ENCODE measurements at places on chromosomes 13 and 19.

GRCh38 chr19:53311044-53311443, 22.5 kb upstream of the ZNF845 start:
- DNase-seq = no peak

GRCh38 chr13:94343243-94343585, 136.3 kb downstream of the DCT start:
- DNase-seq = no peak

DNA sequence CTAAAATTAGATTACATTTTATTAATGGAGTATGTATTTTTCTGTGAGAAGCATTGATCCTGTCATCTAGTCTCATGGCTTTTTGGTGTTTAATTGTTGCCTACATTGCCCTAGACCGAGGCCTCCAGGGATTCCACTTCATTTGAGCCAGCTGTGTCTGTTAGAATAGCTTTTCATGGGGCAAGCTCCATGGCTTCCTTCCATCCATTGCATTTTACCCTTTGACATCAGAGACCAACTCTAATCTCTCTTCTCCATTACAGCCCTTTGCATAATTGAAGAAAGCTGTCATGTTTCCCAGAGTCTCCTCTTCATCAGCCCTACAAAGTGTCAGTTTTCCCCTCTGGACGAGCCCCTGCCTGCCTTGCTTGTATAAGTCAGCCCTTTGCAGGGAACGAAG, 70.6 kb downstream of the MTUS2 start:
- DNase-seq = no peak

DNA sequence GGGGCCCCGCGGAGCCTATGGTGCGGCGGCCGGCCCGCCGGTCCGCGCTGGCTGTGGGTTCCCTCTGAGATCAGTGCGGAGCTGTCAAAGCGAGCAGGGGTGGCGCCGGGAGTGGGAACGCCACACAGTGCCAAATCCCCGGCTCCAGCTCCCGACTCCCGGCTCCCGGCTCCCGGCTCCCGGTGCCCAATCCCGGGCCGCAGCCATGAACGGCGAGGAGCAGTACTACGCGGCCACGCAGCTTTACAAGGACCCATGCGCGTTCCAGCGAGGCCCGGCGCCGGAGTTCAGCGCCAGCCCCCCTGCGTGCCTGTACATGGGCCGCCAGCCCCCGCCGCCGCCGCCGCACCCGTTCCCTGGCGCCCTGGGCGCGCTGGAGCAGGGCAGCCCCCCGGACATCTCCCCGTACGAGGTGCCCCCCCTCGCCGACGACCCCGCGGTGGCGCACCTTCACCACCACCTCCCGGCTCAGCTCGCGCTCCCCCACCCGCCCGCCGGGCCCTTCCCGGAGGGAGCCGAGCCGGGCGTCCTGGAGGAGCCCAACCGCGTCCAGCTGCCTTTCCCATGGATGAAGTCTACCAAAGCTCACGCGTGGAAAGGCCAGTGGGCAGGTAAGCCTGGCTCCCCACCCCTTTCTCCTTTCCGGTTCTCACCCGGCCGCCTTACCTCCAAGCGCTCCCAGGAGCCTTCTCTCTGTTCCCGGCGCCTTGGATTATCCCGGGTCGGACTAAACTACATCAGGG, at the start of gene PDX1:
PDX1 (plus strand) TSS at position 67 of the 743 bp plus-strand sequence; CDS start at position 206, 139 bp downstream.
- DNase-seq = no peak

GRCh38 chr13:19591864-19592263, 30.5 kb upstream of the TPTE2 start:
- no peak for DNase-seq

DNA sequence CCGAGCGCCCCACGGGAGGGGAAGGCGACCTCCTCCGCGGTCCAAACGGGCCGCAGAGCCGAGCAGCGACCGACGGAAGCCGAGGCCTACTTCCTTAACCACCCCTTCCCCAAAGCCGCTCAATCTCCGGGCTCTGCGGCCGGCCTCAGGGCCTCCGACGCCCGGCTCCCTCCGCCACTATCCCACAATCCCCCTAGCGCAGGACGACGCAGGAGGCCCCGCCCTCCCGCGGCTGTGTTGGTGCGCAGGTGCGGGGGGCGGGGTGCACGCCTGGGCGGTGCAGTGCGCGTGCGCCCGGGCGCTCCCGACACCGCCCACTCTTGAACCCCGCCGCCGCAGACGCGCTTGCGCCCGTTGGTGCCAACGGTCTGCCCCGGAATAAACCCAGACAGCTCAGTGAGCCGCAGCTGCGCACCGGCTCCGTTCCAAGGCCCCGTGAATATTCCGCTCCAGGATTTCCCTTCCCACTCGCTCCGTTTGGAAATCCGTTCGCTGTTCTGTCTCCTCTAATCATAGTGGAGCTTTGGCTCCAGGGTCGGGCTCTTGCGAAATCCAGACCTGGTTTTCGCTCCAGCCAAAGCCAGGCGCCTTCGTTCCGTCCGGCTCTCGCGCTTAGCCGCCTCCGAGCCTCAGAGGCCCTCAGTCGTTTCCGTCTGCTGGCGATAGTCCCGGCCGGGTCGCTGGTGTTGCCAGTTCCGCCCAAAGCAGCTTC, at the start of gene PPP6R1:
PPP6R1 (minus strand) TSS at position 190 of the 712 bp plus-strand sequence. CDS start 11,914 bp downstream, outside the sequence.
- peak; percentile 97 for DNase-seq

GRCh38 chr13:111916201-111916600, 150.7 kb upstream of the SOX1 start:
- no peak for DNase-seq

DNA sequence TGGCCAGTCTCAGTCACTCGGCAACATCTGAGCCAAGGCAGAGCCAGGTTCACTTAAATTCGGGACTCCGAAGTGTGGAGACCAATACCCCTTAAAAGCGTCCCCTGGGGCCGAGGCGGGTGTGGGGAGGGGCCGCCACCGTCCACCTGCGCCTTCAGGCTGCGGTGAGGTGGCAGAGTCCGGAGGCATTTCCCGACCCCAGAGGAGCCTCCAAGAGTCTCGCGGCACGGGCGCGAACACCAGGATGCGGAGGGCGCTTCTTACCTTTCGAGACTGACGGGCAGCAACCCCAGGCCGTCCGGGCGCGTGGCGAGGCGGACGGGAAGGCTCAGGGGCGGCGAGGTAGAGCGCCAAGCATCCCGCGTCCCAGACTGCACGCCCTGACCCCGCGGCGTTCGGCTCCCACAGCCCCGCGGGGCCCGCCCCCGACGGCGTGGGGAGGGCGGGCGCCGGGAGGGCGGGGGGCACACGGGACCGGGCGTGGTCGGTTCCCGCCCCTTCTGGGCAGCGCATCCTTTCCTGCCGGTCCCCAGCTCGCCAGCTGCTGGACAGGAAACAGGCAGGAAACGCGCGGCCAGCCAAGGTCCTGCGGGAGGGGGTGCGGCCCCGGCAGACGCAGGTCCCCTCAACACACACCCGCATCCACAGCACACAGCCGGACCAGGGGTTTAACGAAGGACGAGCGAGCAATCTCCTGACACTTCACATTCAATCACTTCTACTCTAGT, at the start of gene THSD1:
THSD1 (minus strand) TSS at position 406 of the 728 bp plus-strand sequence. CDS start 3,572 bp downstream, outside the sequence.
- DNase-seq = no peak

- DNase-seq = no peak
Measured at GRCh38 chr19:40284251-40284500, 969 bp downstream of the AKT2 start.

- peak; percentile 81 for DNase-seq
Measured at GRCh38 chr19:9945319-9945966, 9.1 kb upstream of the OLFM2 start.

GRCh38 chr13:45205124-45205523, 4.3 kb upstream of the KCTD4 start:
- DNase-seq = no peak
